Left renal cortex interstitium (tissue), 4 donors: ENCODE measurements at places on chromosomes 16 and 17. TPM values are rescaled to one million over a fixed set of nuclear protein-coding genes. Genes with fewer than 3 reads are reported as not detected.

The SULT1A2 gene
- 1.4 TPM for polyA plus RNA-seq

GRCh38 chr17:5511401-5512225, 25.2 kb downstream of the MIS12 start:
- no peak for DNase-seq

DNA sequence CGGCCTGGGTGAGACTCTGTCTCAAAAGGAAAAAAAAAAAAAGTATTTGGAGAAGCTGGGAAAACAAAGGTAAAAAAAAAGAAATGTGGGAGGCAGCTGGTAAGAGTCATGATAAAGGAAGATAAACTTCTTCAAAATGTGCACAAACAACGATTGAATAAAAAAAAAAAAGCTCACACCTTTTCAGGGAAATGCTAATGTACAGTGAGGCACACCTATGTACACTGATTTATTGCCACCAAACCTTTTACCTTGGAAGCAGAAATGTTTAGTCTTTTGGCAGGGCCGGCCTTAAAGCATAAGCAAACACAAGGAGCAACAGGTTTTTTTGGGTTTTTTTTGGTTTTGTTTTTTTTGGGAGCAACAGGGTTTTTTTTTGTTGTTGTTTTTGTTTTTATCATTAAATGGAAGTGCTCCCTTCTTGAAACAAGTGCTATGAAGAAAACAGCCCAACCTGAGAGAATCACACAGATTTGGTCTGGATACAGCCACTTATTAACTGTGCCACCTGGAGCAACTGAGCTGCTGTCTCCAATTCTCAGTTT, 29.8 kb upstream of the KCNJ2 start:
- no peak for DNase-seq

DNA sequence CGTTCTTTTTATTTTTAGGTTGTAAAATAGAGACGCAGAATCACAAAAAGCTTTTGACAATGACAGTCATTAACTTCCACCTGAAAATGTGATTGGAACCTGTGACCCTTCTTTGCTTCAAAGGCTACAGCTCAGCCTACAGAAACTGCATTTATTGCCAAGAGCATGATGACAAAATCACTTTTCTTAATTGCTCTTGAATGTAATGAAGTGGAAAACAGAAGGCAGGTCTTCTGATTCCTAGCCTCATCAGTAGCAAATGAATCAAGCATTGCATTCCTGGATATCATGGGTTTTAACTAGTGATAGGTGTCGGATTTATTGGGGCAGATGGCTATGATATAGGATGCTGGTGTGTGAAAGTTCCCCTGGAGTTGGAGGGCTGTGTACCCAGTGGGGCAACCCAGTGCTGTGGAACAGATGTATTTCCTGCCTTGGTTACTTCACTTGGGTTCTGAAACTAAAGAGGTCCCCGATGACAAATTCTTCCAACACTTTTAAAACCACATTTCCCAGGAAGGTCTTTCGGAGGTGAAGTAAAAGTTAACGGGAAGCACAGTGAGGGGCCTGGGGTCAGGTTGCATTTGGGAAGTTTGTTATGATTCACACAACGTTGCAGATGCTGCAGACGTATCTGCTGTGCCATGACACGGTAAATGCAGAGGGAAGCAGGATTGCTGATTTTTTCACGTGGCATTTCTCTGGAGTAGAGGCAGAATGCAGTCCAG, 127.5 kb downstream of the HS3ST3A1 start:
- no peak for DNase-seq

GRCh38 chr16:8751481-8752311, 45.7 kb downstream of the TMEM186 start:
- DNase-seq, result no peak

DNA sequence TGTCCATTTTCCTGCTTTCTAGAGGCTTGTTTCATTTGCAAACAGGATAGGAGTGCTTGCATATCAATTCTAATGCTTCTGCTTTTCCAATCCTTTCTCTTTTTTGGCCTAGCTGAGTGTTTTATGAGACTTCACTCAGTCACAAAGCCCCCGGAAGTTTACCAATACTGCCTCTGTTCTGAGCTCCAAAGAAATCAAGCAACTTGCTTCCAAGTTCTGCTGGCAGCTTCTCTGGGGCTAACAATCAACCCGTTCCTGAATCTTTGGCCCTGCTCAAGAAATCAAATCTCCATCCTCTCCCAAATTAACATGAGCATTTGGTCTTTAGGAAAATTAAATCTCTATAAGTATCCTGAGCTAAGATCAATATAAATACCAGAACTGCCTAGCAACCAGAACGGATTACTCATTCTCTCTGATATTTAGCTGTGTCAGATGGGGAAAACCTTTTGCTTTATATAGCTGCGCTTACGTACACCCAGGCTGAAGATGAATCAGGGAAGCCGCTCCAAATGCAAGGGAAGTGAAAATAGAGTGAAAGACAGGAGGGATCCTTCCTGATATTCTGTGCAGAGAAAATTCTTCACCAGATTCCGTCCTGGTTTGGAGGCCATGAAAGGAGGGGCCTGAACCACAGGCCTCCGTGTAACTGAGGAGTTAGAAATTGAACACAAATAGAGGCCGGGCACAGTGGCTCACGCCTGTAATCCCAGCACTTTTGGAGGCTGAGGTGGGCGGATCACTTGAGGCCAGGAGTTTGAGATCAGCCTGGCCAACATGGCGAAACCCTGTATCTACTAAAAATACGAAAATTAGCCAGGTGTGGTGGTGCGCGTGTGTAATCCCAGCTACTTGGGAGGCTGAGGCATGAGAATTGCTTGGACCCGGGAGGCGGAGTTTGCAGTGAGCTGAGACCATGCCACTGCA, 23.3 kb upstream of the GRB2 start:
- no peak for DNase-seq
